Mucosa of gallbladder (tissue), 1 donor: ENCODE measurements at places on chromosomes 3 and 15.

DNA sequence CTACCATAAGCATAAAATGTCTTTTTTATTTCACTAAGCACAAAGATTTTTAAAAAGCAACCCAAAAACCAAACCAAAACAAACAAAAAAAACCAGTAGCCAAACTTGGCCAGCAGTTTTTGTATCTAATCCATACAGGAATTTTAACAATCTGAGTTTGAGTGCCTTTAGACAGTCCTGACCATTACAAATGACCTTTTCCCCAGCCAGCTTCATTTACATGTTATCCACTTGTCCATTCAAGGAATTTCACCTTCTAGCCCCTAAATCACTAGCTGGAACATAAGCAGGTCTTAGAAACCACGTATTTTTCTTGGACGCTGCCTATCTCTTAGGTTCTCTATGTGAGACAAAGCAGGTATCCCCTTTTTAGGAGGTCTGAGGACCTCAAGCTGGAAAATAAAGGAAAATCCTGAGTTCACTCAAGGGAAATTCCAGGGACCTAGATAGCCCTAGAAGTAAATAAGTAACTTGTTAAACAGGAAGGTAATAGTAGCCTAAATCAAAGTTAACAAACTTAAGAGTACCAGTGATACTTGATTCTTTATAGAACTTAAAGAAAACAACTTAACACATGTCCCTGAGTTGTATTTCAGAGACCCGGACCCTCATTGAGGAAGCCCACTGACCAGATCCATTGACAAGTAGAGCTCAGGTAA, 34.2 kb downstream of the CIP2A start:
- DNase-seq: no peak

DNA sequence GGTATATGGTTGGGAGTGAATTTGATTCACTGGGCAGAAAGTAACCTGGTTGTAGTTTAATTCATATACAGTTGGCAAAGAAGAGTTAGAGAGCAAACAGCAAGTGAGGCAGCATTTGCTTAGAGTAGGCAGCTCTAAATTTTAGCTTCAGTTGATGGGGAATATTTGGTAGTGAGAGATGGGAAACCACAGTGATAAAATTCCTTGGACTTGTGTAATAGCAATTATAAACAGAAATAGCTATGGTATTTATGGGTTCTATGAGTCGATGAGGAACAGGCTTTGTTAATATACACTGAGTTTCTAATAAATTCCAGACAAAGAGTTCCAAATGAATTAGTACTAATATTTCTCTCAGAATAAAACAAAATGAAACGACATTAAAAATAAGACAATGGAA, 894.0 kb downstream of the ROBO2 start:
- DNase-seq: no peak

- DNase-seq: no peak
These were observed 196.4 kb downstream of the RPLP1 start for GRCh38 chr15:69648775-69649735.

DNA sequence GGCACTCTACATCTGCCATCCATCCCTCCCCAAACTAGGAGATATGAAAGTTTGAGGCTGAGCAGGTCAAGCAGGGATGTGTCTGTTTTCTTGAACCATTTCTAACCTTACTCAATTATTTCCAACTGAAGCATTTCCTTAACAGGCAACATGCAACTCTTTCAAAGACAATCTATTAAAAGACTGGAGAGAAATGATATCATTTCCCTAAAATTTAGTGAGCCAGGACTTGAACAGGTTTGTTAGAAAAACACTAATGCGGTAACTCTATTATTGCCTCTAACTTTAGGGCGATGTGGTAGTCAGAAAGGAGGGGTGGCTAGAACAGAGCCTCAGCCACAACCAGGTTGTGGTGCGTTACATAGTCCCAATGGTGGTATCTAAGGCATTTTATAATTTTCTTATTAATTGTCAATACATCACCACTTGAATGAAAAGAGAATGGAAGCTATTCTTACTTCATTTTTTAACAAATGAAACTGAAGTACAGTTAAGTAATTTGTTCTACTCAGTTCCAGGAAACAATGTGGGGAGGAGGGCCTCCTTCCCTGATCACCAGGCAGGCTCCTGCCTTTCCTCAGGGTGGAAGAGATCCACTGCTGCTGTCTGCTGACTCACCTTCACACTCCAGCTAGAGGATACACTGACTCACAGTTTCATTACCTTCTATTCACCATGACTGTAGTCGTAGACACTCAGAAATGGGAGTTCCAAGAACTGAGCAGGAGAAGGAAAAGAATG, 22.8 kb downstream of the MYO1E start:
- DNase-seq: no peak

DNA sequence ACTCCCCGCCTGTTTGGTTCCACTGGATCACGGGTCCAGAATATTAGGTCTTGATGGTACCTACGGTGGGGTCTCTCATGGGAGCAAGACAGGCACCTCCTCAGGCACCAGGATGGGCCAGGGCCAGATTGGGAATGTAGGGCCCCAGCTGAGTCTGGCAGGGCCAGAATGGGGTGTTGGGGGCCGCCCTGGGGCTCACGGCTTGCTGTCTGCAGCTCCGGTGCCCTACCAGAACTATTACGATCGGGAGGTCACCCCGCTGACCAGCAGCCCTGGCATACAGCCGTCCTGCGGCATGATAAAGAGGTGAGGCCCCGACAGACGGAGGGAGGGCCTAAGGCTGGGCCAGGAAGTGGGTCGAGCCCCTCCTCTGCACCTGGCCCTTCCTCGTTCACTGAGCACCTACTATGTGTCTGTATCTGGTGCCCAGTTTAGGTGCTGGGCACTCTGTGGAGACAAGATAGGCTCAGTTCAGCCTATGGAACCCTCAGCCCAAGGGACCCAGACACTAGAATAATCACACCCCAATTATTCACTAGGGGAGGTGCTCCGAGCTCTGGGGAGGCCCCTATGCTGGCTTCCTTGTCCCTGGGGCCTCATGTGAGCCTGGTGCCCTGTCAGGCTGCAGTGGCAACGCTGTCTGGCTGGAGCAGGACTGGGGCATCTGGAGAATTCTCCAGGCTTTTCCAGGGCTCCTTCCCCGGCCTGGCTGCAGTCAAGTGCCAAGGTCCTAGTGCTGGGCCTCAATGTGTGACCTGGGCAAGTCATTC, 37.9 kb downstream of the PSTPIP1 start:
- DNase-seq: peak; percentile 9

DNA sequence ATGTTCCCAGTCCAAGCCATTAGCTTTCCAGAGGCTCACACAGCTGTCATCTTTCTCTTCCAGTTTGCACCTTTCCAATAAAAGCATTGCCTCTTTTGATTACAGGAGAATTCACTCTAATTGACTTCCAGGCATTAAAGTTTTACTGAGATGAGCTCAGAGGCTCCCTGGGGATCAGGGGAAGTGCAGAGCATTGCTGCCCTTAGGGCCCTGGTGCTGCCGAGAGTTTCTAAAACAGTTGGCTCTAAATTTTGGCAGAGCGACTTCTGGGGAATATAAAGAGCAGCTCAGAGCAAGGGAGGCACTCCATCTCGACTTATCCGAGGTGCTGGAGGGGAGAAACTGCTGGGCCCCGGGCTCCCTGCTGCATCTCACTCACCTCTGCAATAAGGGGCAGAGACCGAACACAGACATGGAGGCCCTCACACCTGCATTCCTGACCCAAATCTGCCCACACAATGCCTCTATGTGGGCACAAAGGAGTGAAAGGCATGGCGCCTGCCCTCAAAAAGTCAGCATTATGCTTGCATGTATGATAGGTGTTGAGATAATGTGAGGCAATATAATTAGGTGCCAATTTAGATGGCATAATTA, 61.7 kb downstream of the SCN11A start:
- DNase-seq: no peak

GRCh38 chr15:73956743-73957135, 30.5 kb downstream of the LOXL1 start:
- no peak for DNase-seq

GRCh38 chr15:77393471-77393840, 26.4 kb downstream of the PEAK1 start:
- no peak for DNase-seq

- DNase-seq: no peak
These were observed 296.1 kb downstream of the AGBL1 start for GRCh38 chr15:86375733-86376280.

DNA sequence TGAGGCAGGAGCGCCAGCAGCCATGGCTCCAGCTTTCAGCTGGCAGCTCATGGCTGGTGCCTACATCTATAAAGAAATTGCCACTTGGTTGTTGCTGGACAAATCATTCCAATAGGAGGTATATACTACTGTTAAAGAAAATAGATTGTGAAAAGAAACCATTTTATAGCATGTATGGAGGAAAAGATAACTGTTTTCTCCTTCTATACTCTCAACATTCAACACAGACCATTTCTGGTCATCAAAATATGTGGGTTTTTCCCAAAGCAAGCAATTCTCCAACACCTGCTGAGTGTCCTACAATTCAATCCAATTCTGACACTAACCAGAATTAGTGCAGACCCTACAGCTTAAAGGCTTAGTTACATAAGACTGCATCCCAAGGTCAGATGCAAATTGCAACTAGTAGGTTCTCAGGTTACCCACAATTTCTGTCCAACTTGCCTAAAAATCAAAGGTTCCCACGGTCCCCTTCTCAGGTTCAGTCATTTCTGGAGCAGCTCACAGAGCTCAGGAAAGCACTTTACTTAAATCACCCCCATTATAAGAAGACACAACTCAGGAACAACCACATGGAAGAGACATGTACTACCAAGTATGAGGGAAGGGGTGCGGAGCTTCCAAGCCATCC, 42.4 kb upstream of the STRIT1 start:
- DNase-seq: no peak

DNA sequence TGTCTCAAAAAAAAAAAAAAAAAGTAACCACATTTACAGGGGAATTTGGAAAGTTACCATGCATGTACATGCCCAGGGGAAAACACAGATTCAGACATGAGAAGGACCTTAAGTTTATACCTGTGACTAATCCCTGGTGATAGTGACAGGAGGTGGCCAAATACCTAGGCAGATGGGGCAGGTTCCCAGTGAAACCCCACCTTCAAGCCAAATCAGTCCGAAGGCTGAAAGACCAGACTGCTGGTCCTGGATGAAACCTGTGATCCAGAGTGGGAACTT, 15.8 kb downstream of the SPCS1 start:
- DNase-seq: no peak

DNA sequence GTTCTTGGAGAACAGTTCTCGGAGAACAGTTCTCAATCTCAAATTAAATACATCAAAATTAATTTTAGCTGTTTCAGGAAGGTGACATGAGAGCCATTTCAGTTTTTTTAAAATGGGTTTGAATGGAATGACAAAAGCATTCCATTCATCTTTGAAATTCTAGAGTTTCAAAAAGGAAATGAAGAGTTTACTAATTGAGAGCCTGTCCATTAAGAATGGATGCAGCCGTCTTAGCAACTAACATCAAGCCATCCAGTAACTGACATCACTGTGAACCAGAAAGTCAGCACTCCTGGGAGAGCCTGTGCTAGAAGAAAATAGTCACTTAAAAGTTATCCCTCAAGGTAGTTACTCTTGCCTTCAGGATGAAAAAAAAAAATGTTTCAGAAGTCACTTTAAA, 47.0 kb upstream of the FSTL1 start:
- DNase-seq: no peak

- no peak for DNase-seq
These were observed 585.2 kb downstream of the NTRK3 start for GRCh38 chr15:87671289-87671688.

DNA sequence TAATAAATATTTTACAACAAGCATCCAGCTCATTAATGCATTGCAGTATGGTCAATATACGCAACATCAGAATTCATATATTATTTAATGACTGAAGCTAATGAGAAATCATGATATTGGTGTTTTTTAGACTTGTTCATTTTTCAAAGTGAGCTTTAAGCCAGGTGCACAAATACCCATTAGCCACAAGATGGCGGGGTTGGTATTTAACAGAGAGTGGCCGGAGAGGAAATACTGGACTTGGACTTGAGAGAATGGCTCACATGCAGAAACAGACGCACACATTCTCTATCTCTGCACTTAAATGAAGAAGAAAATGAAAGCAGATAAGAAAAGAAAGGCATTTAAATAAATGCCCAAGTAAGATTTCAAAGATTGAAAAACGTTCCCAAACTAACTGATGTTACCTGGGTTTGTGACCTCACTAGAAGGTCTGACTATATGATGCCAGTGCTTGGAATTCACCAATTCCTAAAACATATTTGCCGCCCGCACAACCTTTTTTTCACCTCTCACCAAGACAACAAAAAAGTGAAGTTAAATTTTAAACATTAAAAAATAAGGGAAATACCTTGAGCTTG, 21.2 kb upstream of the CRBN start:
- peak; percentile 45 for DNase-seq

DNA sequence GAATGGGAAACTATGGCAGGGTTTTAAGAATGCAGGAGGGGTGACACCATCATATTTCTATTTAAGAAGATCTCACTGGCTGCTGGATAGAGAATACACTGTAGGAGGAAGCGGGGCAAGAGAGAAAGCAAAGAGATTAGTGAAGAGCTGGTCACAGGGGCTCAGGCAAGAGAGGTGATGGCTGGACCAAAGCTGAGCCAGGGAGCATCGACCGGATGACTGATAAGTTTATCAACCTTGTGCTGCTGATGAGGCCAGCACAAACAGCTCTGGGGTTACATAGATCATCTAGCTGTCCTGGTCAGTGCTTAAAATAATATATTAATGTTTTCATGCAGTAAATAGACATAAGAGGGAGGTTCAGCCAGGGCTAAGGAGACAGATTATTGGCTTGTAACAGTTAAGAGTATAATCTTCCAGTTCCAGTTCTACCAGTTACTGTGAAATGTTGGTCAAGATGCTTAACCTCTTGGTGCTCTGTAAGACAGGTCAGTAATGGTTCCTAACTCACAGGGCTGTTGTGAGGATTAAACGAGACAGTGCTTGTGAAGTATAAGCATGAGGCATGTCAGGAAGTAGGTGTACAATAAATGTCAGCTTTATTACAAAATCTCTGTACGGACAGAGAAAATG, 201.0 kb upstream of the FEZF2 start:
- DNase-seq: no peak

- DNase-seq: no peak
These were observed 30.9 kb downstream of the RBMS3 start for GRCh38 chr3:29311795-29312194.

DNA sequence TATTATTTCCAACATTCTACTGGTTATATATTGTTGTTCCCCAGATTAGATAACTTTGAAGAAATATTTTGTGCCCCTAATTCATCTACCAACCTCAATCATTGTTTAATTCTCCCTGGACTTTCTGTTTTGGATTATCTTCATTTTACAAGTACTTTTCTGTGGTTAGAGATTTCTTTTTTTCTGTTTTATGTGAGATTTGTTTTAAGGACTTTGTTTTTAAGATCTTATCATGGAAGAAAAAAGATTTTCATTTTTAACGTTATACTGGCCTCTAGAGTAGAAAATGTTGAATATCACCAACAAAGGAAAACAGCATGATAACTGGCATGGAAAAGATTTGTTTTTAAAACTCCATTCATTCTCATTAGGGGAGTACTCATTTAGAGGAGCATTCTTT, 210.9 kb upstream of the KCNMB2 start:
- DNase-seq: no peak

- no peak for DNase-seq
These were observed 66.6 kb upstream of the LARS2 start for GRCh38 chr3:45321607-45322391.

GRCh38 chr15:37053166-37053565, 47.2 kb downstream of the MEIS2 start:
- no peak for DNase-seq
